ENCODE measurements at places on chromosomes 7 and 10.

DNA sequence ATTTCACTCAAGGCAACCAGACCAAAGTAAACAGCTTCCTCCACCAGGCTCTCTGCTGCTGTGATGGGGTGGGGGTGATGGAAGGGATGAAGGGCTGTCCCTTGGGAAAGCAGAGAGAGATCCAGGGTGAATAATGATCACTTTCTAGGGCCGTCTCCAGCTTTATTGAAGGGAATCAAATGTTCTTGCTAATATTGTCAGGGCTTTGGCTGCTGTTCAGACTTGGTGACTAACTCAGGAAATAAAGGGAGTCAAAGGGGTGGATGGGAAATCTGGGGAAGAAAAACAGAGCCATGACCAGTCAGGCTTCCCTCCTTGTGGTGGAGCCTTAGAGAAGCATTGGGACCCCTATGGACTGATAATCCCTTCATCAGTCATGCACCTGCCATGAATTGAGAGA is 196.2 kb upstream of the AGK start:
- no peak for DNase-seq

- DNase-seq: no peak
Measured at GRCh38 chr7:139542308-139543151, 19.0 kb downstream of the CLEC2L start.

DNA sequence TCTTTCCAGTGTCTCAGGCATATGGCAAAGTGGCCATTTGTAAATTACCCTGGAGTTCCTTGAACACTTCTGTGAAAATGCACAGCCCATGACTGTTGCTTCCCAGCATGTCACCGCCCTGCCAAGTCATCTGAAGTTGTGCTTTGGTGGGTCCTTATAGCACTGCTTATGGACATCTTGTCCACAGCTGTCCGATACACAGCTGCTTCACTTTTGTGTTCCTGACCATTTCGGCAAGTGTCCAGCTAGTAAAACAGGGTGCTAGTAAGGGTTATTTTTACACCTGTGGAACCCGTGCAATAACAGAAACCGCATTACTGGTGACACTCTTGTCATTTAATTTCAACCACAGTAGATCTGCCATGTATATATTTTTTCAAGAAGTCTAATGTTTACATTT is 29.7 kb downstream of the PIP4K2A start:
- no peak for DNase-seq

DNA sequence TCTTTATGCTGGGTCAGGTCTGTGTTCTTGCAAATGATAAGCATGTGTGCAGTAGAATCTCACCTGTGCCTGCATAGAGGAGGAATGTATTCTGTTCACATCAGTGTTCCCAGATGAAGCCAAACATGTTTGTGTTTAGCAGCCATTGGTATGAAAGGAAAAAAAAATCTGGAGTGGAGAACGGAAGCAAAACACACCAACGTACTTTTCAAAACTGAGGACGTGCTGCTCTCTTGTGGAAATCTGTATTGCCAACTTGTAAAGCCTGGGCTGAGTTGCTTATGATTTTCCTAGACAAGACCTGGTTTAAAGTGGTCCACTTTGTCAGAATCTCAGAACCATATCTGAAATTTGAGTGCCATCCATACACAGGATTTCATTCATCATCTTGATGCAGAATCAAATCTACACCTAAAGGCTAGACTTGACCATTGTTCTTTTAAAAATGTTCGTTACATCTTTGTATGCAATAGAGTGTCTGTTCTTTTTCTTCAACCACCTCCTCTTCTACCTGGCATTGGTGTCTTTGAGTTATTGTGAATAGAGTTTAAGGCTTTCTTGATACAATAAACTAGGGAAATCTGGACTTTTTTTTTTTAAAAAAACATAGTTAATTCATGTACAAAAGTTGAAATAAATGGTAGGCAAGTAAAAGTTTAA is 367.7 kb downstream of the PHF14 start:
- DNase-seq: peak; percentile 31

DNA sequence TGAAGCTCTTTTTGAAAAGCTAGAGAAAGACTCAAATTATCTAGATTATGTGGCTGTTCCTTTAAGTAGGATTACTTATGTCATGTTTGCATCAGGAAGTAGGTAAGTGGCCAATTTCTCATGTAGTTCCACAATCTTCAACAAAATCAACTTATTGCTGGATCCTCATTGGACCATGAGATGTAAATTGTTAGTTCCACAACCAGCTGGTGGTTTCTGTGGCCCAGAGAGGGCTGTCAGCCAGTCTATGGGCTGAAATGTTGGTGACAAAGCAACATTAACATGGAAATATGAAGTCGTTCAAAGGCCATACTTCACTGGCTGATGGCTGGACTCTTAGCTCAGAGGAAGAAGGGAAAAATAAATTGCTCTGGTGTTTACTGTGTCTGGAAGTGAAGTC is 157.9 kb downstream of the PLXDC2 start:
- DNase-seq: peak; percentile 56

GRCh38 chr7:120732256-120732655 is 125.7 kb downstream of the TSPAN12 start:
- no peak for DNase-seq

DNA sequence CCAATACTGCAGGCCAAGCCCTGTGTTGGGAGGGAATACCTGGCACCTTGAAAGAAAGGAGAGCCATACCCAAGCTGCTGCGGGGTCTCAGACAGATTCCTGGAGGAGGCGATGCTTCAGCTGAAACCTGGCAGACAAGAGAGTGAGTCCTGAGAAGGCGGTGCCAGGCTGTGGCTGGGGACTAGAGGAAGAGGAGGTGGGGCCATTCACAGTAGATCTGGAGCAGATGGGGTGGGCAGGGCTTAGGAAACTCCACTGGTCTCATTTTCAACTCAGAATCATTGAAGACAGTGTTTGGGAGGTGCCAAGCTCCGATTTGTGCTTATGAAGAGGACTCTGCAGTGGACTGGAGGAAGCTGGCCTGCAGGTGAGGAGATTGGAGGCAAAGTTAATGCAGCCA is 236.3 kb upstream of the MKI67 start:
- no peak for DNase-seq

- DNase-seq: no peak
Measured at GRCh38 chr10:44689368-44689767, 221.8 kb upstream of the TMEM72 start.

DNA sequence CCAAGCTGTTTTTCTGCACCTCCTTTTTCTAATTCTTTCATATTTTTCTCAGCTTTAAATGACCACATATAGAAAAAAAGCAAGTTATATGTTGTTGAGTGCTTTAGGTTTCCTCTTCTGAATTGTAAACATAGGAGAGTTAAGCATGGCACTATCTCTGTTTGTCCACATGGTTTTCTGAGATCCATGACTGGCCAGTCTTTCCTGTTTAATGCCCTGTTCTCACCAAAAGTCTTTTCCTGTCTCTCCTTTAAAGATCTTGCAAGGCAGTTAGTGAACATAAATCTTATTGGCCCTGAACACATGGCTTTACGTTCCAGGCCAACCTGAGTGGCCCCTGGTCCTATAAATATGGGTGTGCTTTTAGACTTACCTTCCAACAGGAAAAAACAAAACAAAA is 19.4 kb downstream of the TRPV5 start:
- no peak for DNase-seq

DNA sequence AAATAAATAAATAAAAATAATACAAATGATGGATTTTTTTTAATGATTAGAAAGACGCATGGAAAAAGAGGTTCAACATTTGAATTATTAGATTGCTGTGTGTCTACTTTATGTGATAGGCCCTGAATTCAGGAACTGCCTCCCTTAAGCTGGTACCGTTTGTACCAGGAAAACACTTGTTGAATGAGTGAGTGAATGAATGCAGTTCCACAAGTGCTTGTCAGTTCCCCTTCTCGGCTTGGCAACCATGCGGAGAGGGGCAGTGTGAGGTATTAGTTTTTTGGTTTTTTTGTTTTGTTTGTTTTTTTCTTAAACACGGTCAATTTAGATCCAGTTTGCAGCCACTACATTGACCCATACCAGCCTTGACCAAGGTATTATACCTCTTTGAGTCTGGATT is 2.1 kb upstream of the DPY19L1 start:
- no peak for DNase-seq

- peak; percentile 46 for DNase-seq
Measured at GRCh38 chr10:79244841-79245504, 102.3 kb upstream of the PPIF start.

GRCh38 chr10:95567903-95568630 is 6.9 kb upstream of the SORBS1 start:
- no peak for DNase-seq

DNA sequence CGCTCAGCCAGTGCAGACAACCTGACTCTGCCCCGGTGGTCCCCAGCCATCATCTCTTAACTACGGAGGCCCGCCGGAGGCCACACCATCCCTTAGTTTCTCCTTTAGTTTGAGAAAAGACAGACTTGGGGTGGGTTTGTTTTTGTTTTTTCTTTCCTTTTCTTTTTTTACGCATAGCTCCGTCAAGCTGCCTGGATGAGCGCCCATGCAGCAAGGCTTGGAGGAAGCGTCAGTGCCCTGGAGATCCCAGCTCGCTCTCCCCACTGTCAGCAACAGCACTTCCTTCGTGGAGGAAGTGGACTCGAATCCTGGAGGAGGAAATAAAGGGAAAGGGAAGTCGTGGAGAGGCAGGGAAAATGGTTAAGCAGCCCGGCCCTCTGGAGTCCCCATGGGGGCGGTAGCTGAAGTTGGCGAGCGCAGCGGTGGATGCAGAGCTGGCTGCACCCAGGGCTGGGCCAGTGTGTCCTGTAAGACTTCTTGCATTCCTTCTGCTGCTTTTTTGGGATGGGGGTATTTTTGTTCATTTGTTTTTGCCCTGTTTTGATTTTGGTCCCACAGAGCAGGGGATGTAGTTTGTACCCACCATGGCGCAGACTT is 35.9 kb upstream of the GJD4 start:
- DNase-seq: no peak

GRCh38 chr10:16049050-16049449 is 188.7 kb upstream of the MINDY3 start:
- no peak for DNase-seq

- no peak for DNase-seq
Measured at GRCh38 chr10:115214829-115215228, 121.7 kb downstream of the ATRNL1 start.

GRCh38 chr7:71518880-71519279 is 386.9 kb downstream of the GALNT17 start:
- no peak for DNase-seq

- no peak for DNase-seq
Measured at GRCh38 chr7:127644484-127644883, 7.5 kb upstream of the SND1 start.

DNA sequence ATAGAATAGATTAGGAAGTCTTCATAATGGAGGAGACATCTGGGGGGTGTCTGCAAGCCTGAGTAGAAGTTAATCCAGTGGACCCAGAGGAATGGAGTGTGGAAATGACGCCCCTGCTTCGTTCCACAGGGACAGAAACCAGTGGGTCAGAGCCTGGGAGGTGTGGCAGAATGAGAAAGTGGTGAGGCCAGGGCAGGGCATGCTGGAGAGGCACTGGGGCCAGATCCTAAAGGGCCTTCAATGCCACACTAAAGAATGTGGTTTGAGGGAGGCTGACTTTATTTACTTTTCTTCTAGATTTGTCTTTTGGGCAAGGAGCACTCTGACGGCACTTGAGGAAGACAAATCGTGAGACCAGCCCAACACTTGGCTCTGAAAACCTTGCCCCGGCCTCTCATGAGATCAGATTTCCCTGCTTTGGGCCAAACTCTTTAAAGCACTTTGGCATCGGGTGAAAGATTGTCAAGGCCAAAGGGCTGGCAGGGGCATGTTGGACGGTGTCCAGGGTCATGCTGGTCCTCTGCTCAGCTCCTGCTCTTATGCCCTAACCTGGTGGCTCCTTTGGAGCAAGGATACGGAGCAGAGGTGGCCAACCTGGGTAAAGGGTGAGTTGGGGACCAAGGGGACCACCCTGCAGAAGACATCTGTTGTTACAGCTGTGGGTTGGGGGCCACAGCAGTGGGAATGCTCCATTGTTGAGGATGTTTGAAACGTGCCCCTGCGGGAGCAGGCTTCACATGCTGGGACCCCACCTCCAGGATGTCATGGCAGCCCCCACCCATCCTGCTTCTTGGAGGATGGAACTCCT is 157.0 kb upstream of the ZMIZ1 start:
- DNase-seq: no peak

DNA sequence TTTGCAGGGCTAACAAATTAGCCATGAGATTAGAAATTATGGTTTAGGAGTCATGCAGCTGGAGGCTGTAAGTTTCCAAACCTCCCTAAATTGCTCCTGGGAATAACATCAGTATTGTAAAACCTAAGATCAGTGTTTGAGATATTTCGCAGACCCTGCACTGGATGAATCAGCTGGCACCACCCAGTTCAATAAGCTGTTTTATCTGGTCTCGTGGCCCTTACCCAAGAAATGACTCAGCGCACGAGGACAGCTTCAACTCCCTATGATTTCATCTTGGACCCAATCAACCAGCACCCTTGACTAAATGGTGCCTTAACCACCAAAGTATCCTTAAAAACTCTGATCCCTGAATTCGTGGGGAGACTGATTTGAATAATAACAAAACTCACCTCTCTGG is 482.0 kb upstream of the PCDH15 start:
- no peak for DNase-seq

DNA sequence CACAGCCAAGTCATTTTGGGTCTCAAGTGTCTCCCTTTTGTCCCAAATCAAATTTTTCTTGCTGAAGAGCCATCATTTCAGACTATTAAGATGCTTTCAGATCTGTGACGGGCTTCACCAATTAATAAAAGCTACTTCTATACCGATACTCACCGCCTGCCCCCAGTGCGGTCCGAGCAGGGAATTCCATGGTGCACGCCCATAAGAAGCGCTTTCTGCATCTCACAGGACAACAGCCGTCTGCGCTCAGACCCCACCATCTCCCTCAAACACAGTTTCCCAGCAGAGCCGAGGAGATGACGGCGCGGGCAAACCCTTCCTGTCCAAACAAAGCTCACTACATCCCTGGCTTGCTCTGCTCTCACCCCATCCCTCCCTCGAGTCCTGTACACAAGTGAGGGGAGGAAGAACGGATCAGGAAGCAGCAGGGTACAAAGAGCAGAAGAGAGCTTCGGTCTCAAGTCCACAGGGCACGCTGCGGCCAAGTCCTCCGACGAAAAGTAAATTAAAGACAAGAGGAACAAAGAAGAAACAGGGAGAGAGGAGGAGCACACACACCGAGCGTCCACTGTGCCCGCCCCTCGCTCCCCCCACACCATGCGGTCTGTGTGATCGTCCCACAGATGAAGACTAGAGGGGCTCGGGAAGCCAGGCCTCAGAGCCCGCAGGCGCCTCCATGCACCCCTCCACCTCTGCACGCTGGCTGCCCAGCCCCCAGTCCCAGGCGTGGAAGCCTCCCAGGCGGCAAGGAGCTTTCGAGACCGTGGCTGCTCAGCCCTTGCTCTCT is 121.9 kb downstream of the MAD1L1 start:
- DNase-seq: no peak

DNA sequence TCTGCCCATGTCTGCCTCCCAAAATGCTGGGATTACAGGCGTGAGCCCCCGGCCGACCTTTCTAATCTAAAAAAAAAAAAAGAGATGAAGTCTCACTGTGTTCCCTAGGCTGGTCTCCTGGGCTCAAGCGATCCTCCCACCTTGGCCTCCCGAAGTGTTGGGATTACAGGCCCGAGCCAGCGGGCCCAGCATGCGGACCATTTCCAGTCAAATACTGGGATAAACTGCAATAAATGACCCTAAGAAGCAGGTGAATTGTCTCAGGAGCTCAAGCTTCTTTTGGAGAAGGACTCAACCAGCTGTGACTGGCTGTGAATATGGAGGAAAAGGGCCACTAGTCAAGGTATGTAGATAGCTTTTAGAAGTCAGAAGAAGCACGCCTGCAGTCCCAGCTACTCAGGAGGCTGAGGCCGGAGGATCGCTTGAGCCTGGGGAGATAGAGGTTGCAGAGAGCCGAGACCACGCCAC is 550 bp upstream of the CREM start:
- no peak for DNase-seq
